ENCODE measurements at places on chromosomes 3 and 15.

- no peak for DNase-seq
Observed at GRCh38 chr3:128321418-128321817, 145.3 kb downstream of the DNAJB8 start.

- DNase-seq: no peak
Observed at GRCh38 chr3:194129581-194130133, 6.3 kb upstream of the HES1 start.

DNA sequence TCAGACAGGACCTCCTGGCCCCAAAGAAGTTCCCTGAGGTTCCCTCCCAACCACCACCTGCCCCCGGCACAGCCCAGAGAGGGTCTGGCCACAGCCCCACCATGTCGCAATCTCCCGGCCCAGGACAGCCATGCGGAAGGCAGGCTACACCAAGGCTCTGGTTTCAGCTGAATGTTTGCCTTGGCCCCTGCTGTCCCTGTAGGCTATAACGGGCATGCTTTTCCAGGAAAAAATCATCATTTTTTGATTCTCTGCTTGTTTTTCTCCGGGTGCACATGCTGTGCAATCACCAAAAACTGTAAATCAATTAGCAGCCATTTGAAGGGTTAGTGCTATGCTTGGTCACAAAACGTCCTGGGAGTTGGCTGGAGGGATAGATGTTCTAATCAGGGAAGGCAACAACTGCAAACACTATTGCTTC, 142.7 kb upstream of the IGF1R start:
- no peak for DNase-seq

- no peak for DNase-seq
Observed at GRCh38 chr3:47890828-47891612, 88.1 kb downstream of the DHX30 start.

GRCh38 chr3:27452368-27453090, 31.7 kb downstream of the SLC4A7 start:
- no peak for DNase-seq

DNA sequence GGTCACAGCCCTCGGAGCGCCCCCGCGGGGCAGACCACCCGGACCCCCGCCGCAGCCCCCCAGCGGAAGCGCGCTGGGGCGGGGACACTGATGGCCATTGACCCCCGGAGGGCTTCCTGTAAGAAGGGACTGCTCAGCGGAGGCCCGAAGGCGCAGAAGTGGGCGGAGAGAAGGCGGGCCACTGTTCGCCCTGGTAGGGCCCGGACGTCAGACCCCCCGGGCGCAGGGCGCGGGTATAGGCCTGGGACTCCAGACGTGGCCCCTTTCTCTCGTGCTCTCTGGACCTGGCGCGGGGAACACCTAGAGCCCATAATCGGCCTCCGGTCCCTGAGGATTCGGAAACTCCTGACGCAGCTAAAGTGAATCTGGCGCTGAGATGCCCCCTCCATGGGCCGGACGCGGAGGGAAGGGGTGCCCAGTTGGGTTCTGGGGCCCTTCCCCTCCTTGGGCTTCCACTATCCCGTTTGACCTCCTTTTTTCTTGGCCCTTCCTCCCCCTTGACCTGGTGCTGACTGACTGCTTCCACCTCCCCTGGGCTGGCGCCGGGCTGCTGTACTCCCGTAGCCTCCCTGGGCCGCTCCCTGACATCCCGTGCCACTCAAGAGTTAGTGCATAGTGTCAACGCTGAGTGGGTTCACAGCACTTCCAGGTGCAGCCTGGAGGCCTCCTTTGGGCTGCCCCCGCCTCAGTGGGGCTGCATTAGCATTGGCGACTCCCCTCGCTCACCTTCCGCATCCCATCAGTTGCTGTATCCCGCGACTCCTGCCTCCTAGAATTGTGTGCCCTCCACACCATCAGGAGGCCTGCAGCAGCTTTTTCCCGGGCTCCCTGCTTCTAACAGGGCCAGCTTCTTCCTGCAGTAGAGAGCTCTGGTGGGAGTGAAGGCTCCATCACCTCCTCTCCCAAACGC, 694 bp downstream of the ABTB1 start:
- DNase-seq: no peak

DNA sequence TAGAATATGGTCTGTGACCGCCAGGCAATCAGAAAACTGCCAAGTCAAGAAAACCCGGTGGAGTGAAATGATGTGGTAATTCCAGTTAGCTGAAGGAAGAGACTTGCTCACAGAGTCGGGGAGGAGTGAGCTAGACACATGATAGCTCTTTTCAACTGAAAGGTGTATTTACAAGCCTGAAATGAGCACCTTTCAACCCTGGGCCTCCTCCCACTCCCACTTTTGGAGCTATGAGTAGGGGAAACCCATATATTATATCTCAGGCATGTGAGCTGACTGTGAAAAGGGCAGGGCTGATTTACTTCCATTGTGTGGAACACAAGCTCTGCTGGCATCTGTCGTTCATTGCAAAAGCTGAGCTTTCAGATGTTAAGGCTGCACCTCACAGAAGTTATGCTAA, 960.2 kb downstream of the TUSC7 start:
- DNase-seq: no peak

GRCh38 chr3:67798412-67798811, 144.0 kb upstream of the SUCLG2 start:
- no peak for DNase-seq

GRCh38 chr3:106265704-106266103, 396.9 kb upstream of the CBLB start:
- DNase-seq: no peak

DNA sequence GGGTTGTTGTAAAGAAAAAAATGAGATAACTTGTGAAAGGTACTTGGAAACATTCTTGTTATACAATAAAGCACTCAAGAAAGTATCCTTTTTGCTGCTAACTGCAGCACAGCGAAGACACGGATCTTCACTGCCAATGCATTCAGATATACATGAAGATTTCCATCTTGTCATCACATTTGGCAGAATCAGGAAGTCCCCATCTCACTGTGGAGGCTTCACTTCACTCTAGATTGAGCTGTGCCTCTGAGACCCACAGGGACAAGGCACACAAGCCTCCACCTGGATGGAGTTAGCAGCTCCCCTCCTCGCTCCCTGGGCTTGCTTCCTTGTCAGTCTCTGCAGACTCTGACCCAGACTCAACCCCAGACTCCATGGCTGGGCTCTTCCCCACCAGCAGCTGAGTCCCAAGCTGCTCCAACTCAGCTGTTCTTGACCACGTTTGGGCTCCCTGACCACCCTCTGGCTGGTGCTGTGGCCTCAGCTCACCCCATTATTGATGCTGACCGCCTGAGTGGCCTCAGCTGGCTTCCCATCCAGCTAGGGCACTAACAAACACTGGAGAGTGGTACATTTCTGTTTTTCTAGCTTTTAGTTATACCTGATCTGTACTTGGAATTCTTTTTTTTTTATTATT, 45.4 kb upstream of the SMAD3 start:
- no peak for DNase-seq
